ENCODE measurements at places on chromosomes 12 and 14.
A peak's percentile ranks its signal among the peaks of the same experiment; 100 is the strongest.

- peak; percentile 11 for DNase-seq
- H3K27ac ChIP-seq, result no peak overlapping the region
- peaks cover 5% of the 10 kb centered on the region for H3K4me1 ChIP-seq
- no peaks in the 10 kb centered on the region for H3K27me3 ChIP-seq
- no peak overlapping the region for H3K4me3 ChIP-seq
These were observed 122.0 kb downstream of the RAD51B start for GRCh38 chr14:67941456-67942018.

DNA sequence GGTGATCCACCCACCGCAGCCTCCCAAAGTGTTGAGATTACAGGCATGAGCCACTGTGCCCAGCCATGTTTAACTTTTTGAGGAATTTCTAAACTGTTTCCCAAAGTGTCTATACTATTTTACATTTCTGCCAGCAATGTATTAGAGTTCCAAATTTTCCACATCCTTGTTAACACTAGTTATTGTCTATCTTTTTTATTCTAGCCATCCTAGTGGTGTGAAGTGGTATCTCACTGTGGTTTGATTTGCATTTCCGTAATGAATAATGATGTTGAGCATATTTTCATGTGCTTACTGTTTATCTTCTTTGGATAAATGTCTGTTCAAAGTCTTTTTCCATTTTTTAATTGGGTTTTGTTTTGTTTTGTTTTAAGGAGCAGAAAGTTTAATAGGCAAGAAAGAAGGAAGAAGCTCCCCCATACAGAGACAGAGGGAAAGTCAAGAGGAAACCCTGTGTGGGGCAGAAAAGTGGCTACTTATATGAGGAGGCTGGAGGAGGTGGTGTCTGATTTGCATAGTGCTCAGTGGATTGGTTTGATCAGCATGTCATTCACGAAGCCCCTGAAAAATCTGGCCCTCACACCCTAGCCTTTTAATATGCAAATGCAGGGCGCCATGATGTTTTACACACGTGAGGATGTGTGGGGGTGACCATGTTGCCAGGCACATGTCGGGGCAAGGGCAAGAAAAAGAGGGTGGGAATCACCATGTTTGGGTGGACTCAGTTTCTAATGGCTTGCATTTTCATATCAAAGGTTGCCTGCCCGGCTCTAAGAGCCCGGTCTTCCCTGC lies 14.9 kb downstream of the TXNRD1 start:
- DNase-seq, result no peak
- no peak overlapping the region for H3K27ac ChIP-seq
- H3K4me3 ChIP-seq, result no peak overlapping the region
- no peaks in the 10 kb centered on the region for H3K27me3 ChIP-seq

GRCh38 chr12:122921917-122922316 lies 26.0 kb upstream of the VPS37B start:
- DNase-seq, result no peak
- H3K27ac ChIP-seq, result no peak overlapping the region
- no peak overlapping the region for H3K4me3 ChIP-seq
- H3K4me1 ChIP-seq, result no peaks in the 10 kb centered on the region

DNA sequence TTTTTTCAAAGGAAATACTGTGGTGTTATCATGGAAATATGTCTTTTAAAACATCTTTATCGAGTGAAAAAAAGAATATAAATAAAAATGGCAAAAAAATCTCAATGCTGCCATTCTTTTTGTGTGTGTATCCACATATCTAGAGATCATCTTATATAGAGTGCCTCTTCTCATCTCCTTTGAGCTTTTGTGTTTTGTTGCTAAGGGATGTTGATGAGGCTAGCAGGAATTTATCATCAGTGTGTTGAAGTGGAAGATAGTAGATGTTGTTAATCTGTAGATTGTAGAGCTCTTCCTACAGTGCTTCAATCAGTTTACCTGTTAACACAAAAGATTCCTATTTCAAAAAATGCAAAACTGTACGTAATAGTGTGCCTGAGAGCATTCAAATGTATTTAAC lies 1738.0 kb upstream of the SEL1L start:
- peak; percentile 23 for DNase-seq
- H3K36me3 ChIP-seq, result no peaks in the 10 kb centered on the region
- H3K4me3 ChIP-seq, result no peak overlapping the region

DNA sequence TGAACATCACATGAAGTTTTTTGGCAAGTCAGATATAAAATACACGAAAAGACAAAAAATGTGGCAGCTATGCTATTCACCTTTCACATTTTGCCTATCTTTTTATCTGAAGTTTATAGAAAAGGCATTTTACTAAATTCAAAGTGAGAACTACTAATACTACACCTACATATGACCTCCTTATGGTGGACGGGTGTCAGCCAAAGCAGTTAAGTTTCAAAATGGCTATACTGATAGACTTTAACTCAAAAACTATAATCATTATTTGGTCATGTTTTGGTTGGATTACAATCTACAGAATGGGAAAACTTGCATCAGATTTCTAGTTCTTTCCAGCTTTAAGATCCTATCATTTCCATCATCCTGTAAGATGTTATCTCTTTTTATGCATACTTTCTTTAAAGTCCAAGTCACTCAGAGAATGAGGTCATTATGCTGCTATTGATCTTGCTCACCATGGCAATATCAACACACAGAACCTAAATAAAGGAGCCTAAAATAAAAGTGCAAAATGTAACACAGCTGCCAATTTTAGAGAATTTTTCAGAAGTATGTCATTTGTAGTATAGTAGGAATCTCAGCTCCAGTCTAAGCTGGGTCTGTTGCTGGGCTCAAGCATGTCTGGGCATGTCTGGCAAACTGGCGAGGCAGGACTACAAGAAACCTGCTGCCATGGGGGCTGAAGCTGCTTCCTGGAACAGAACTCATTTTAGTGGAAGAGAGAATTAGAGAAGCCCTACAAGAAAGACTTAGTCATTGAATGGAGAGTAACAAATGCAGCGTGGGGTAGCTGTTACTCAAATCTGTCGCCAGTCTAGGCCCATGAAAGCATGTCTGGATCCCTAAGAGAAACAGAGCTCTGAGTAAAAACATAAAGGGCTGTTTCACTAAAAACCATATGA lies 7.6 kb upstream of the AEBP2 start:
- H3K36me3 ChIP-seq, result no peaks in the 10 kb centered on the region
- H3K27me3 ChIP-seq, result no peaks in the 10 kb centered on the region
- no peak overlapping the region for H3K4me3 ChIP-seq
- peaks cover 2% of the 10 kb centered on the region for H3K4me1 ChIP-seq

GRCh38 chr12:93461503-93461902 lies 5.8 kb upstream of the MRPL42 start:
- DNase-seq, result no peak
- no peak overlapping the region for H3K4me3 ChIP-seq
- H3K4me1 ChIP-seq, result no peaks in the 10 kb centered on the region

DNA sequence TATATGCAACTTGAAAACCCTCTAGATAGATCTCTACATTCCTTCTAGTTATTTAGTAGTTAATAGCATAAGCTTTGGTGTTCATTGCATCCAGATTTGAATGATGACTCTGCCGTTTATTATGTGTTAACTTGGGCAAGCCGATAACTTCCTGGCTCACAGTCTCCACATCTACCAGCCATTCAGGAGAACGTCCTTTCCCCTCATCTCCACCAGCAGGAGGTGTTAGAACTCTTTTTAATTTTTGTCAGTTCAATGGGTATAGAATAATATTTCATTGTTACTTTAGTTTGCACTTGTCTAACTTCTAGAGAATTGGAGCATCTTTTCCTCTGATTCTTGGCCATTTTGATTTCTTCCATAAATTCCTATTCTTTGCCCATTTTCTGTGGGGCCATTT lies 30.0 kb upstream of the WSCD2 start:
- no peak overlapping the region for H3K27ac ChIP-seq
- H3K4me3 ChIP-seq, result no peak overlapping the region
- no peak for DNase-seq
- no peaks in the 10 kb centered on the region for H3K36me3 ChIP-seq
- peaks cover 8% of the 10 kb centered on the region for H3K4me1 ChIP-seq

GRCh38 chr14:75113932-75114539 lies 12.8 kb downstream of the NEK9 start:
- H3K4me3 ChIP-seq, result no peak overlapping the region
- no peak for DNase-seq
- no peak overlapping the region for H3K27ac ChIP-seq

DNA sequence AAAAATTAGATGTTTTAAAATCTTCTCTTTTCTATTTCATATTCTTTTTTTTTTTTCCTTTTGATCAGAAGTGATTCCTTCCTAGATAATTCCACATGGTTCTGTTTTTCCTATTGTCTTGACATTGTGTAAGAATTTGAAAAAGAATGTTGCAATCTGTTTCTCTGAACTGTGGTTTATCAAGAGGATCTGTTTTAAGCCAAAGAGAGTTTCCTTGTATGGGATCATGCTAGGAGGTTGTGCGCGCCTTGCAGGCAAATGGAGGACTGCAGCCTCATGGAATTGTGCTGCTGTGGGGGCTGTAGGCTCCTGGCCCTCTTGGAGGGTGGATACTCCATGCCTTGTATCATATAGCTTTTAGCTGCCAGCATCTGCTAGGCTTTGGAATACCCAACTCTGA lies 43.3 kb upstream of the MBIP start:
- H3K27ac ChIP-seq, result no peak overlapping the region
- no peaks in the 10 kb centered on the region for H3K36me3 ChIP-seq
- H3K27me3 ChIP-seq, result no peaks in the 10 kb centered on the region
- H3K4me1 ChIP-seq, result no peaks in the 10 kb centered on the region

GRCh38 chr14:101873076-101873825 lies 91.1 kb upstream of the DYNC1H1 start:
- H3K27me3 ChIP-seq, result no peaks in the 10 kb centered on the region
- no peak for DNase-seq
- H3K4me1 ChIP-seq, result no peaks in the 10 kb centered on the region
- no peak overlapping the region for H3K27ac ChIP-seq
- H3K4me3 ChIP-seq, result no peak overlapping the region
